Fibroblast of the aortic adventitia (primary cell): ENCODE measurements at places on chromosomes 5 and 9. TPM values are rescaled to one million over a fixed set of nuclear protein-coding genes. Genes with fewer than 3 reads are reported as not detected.

Gene PIP5K1B
- total RNA-seq = not detected in 2 replicates

Gene FGF18
- 0.54 TPM in 1 of 2 replicates, not detected in the other for total RNA-seq

Gene CDC20B
- not detected in 2 replicates for total RNA-seq

Gene ADAMTS6
- 40.8 and 64.9 TPM in 2 replicates for total RNA-seq

Gene DBH
- not detected in 2 replicates for total RNA-seq

Gene ITGA2
- 9.1 and 171 TPM in 2 replicates for total RNA-seq

Gene RAI14
- 85.9 and 100 TPM in 2 replicates for total RNA-seq
